ENCODE measurements at places on chromosomes 13 and 19.

GRCh38 chr13:48603375-48603774 is 50.4 kb upstream of the CYSLTR2 start:
- DNase-seq: no peak

DNA sequence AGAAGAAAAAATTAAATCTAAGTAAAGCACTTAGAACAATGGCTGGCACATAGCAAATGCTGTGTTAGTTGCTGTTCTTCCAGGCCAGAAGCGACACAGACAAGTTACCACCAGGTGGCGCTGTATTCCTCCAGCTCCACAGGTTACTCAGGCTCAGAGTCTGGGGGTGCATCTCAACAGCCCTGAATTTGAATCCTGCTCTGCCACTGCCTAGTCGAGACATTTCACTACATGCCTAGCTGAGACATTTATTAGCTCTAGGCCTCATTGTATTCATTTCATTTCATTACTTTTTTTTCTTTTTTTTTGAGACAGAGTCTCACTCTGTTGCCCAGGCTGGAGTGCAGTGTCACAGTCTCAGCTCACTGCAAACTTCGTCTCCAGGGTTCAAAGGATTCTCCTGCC is 16.4 kb upstream of the CYP2B6 start:
- peak; percentile 79 for DNase-seq

- no peak for DNase-seq
These were observed 114.8 kb upstream of the TDRD3 start for GRCh38 chr13:60282186-60282585.

DNA sequence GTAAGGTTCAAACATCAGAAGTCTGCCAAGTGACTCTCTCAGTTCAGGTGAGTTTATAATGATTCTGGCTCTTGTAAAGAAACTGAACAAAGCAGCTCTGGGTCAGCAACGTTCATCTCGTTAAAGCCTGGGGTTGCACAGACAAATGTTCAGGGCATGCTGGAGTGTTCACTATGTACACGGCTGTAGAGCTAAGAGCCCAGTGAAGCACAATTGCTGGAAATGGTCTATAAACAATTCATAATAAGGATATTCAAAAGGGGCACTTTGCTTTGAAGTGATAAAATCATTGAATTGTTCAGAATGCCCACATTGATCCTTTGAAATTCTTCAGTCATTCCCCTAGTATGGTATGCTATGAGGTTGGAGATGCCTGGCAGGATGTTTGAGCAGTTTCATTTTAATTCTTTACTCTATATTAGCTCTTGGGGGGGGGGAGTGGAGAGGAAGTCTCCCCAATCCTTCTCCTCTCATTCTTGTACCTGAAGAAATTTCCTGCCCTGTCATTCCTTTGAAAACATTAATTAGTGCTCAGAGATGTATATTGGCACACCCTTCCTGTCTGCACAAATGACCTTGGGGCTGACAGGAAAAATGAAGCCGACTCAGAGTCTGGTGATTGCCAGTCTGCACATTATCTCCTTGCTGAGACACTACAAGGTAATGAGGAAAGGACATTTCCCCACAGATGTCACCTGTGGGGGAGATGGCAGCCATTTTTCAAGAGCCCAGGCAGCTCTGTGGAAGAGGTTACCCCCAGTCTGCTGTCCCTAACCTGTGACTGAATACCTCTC is 145.5 kb downstream of the DLEU7 start:
- DNase-seq: no peak

DNA sequence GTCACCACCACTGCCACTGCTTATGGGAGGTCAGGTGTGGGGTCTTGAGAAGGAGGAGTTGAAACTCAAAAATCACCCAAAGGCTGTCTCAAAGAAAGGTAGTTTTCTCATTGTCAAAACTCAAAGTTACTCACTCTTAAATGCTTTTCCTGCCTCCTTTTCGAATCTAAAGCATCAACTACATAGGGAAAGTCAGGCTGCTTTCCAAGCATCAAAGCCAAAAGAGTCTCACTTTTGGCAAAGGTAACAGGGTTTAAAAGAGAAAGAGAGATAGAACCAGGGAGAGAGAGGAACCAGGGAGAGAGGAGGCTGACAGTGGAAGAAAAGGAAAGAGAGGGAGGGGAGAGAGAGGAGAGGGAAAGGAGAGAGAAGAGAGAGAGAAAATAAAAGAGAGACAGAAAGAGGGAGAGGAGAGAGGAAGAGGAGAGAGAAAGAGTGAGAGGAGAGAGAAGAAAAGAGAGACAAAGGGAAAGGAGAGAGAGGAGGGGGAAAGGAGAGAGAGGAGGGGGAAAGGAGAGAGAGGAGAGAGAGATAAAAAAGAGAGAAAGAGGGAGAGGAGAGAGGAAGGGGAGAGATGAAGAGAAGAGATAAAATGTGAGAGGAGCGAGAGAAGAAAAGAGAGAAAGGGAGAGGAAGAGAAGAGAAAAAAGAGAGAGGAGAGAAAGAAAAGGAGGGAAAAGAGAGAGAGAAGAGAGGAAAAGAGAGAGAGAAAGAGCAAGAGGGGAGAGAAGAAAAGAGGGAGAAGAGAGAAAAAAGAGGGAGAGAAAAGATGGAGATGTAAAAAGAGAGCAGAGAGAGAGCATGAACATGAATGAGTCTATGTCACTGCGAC is 262.0 kb upstream of the TSHZ3 start:
- DNase-seq: no peak

- no peak for DNase-seq
These were observed 6.6 kb downstream of the EML2 start for GRCh38 chr19:45632468-45633196.

DNA sequence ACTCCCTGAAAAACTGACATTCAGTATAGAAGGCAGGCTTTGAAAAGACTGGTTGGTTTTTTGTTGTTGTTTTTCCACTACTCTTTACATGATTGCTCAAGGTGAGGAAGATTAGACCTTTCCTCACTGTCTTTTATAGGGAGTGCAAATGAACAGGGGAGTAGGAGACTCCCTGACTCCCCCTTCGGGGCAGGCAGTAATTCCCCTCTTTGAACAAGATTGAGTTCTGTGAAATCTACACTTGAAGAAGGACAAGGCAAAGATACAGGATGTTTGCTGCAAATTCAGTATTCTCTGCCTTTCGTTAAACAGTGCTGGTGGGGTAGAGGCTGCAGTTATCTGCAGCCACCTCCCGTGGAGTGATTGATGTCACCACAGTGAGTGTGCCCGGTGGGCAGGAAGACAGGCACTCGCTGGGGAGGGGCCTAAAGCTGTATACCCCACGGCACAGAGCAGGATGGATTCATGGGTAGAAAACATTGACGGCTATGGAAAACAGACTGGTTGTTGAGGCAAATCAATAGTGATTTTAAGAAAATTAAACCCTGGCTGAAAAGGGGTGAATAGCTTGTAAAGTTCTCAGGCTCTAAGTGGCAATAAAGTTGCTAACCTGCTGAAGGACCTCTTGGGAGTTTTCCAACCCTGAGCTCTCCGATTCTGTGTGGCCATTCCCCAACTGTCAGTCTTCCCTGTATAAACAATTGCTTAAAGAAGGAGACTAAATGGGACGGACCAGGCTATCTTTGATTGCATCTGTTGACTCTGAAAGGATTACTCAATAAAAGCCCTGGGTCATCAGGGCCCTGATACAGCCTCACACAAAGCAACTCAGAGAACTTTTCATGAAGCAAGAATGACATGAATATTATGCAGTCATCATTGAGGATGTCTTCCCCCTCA is 308.3 kb downstream of the TBC1D4 start:
- no peak for DNase-seq

- DNase-seq: no peak
These were observed 13.2 kb downstream of the MEX3D start for GRCh38 chr19:1554968-1555367.

GRCh38 chr19:41696402-41697197 is 8.5 kb upstream of the CEACAM7 start:
- no peak for DNase-seq

DNA sequence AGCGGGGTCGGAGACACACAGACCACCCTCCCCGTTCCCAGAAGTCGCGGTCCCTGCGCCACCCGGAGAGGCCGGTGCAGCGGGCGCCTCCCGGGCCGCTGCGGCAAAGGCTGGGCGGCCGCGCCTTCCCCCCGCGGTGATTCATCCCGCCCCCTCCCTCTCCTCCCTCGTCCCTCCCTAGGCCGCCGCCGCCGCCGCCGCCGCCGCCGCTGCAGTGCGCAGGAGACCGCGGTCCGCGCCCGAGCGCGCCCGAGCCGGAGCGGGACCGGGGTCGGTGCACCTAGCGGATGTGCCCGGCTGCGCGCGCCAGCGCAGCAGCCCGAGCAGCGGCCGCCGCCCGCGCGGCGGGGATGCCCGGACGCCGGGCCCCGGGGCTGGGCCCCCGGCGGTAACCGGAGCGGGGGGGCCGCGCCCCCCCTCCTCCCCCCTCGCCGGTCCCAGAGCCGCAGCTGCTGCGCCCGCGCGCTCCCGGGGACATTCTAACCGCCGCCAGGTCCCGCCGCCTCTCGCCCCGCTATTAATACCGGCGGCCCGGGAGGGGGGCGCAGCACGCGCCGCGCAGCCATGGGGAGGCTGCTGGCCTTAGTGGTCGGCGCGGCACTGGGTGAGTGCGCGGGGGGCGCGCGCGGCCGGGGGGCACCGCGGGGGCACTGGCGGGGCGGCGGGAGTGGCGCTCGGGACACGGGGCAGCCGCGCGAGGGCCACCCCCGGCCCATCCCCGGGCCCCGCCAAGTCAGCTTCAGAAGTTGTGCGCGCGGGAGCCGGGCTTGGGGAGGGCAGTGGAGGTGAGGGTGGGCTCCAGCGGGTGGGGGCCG is at the start of gene SCN1B:
Gene SCN1B, plus strand, starts transcription at position 214 of the 815 bp plus-strand sequence. Its CDS starts 351 bp downstream, at position 565.
- DNase-seq: peak; percentile 76

DNA sequence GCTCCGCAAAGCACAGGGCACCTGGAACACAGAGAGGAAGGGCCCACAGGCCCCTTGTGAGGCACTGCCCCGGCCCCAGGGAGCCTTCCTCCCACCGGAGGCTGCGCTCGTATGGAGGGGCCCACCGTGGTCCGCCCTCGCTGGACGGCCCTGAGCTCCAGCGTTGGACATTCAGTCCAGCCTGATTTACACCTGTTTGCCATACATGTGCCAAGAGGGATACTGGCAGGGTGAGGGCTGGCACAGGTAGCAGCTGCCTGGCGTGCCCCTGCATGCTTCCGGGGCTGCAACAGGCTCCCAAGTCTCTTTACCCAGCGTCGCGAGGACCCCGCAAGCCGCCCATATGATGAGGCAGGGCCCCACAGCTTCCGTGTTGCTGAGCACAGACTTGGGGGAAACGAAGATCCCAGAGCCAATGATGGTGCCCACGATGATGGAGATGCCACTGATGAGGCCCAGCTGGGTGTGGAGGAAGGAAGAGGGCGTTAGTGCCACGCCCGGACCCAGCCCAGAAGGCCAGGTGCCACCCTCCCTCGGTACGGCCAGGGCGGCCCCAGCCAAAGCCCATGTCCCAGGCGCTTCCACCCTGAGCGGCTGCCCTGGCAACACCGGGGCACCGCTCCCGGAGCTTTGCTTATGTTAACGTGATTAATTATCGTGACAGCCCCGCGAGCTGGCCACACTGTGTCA is 5.1 kb downstream of the SLC7A9 start:
- no peak for DNase-seq

- DNase-seq: no peak
These were observed 128.3 kb upstream of the FRY start for GRCh38 chr13:31903111-31903815.

- DNase-seq: peak; percentile 58
These were observed 81.6 kb downstream of the DPF1 start for GRCh38 chr19:38142176-38143035.

GRCh38 chr13:92097337-92097903 is 699.0 kb downstream of the GPC5 start:
- no peak for DNase-seq

GRCh38 chr13:49476529-49476928 is 19.2 kb upstream of the PHF11 start:
- no peak for DNase-seq

DNA sequence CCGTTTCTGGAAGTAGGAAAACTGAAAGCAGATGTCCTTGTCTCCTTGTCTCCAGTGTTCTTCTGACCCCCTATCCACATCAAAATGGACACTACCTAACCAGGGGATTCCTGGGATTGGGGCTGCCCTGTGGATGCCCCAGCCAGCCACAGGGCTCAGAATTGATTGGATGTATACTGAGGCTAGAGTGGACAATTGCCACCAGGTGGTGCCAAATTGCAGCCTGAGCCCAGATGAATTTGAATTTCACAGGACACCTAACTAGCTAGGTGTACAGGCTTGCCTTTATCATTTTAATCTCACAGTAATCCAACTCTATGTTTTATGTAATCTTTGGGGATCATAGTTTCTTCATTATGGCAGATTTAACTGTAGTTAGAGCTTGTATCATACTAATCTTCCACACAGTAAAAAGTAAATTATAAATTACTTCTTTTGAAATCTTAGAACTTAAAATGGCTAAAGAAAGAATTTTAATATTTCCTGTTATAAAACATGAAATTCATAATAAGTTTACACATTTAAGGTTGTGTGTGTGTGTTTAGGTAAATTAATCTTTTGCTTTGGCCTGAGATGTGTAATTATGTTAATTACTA is 58.0 kb downstream of the PIBF1 start:
- peak; percentile 55 for DNase-seq

DNA sequence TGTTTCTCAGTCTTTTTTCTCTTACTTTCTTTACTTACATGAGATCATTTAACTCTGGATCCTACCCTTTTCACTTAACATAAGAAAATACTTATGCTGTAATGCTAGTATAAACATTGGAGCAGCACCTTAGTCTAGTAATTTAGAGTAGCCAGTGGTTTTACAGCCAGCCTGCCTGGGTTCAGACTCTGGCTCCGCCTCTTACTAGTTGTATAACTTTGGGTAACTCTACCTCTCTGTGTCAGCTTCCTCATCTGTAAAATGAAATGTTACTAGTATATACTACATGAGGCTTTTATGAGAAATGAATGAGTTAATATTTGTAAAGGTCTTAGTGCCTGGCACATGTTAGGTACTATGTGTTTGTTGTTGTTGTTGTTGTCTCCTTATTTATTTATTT is 5.6 kb downstream of the CDADC1 start:
- no peak for DNase-seq

GRCh38 chr13:100581504-100581903 is 7.1 kb downstream of the GGACT start:
- DNase-seq: no peak

DNA sequence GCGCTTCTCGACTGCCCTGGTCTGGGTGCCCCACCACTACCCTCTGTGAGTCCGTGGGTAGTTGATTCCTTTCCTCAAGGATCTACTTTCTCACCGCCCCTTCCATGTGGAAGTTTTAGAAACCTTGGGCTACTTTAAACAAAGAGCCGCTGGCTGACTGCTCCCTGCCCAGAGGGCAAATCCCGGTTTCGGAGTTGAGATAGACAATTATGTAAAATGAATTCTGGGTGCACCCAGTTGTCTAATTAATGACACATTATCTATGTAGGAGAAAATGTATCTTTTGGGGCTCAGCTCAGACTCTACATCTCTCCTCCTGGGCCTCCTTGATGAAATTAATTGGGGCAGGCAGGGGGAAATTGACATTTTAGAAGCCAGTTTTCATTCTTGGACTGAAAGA is 305.4 kb downstream of the UQCRFS1 start:
- DNase-seq: no peak

DNA sequence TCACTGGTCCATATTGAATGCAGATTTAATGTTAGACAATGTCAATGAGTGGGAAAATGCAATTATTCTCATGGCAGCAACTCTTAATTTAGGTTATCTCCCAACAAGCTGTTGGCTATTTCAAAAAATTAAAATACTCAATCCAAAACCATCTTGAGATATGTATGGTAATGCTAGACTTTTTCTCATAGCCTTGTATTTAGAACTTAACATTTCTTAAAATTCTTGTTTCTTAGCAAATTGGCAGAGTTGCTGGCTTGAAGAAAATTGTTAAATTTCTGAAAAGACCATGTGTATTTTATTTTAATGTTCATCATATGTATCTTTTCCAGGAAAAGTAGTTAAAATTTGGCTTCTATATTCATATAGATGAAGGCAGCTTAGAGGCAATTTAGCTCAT is 1355.1 kb downstream of the PCDH9 start:
- DNase-seq: no peak

GRCh38 chr13:97224544-97225300 is 2.6 kb downstream of the MBNL2 start:
- no peak for DNase-seq
